CD4-positive, alpha-beta T cell treated with Interleukin-15 for 4 hours (primary cell): ENCODE measurements at places on chromosomes 1 and 21.

- DNase-seq: no peak
Observed at GRCh38 chr1:47231301-47232186, 481 bp downstream of the TAL1 start.

GRCh38 chr1:10916311-10916710 lies 96.1 kb upstream of the TARDBP start:
- no peak for DNase-seq

DNA sequence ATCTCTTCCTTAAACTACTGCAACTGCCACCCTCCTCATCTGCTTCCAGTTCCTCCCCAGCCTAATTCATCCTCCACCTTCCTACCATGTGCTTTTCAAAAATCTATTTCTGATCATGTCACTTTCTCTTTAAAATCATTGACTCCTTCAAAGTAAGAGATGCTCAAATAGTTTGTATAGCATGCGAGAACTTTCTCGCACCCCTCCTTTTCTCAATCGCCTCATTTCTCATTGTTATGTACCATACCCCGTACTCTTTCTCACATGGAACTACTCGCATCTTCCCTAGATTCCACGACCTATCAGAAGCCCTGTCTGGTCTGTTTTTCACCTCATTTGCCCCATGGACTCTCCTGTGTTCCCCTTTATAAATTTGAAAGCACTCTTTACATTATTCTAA lies 238.2 kb downstream of the NRIP1 start:
- DNase-seq: no peak

DNA sequence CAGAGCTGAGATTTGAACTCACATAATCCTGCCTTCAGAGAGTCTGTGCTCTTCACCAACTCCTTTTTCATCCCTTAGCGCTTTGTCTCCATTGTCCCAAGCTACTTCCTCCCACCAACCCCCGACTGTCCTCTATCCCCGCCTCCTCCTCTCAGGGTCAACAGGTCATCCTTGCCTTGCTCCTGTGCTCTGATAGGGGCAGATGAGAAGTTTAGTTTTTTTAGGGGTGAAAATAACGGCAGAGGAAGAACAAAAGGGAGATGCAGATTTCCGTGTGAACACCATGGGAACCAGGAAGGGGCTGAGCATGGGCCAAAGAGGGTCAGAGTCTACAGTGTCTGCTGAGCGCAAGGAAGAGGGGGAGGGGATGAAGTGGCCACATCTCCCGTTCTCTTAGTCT lies 31.9 kb downstream of the GLUL start:
- DNase-seq: no peak

GRCh38 chr1:191882870-191883269 lies 275.4 kb upstream of the RGS18 start:
- DNase-seq: no peak

DNA sequence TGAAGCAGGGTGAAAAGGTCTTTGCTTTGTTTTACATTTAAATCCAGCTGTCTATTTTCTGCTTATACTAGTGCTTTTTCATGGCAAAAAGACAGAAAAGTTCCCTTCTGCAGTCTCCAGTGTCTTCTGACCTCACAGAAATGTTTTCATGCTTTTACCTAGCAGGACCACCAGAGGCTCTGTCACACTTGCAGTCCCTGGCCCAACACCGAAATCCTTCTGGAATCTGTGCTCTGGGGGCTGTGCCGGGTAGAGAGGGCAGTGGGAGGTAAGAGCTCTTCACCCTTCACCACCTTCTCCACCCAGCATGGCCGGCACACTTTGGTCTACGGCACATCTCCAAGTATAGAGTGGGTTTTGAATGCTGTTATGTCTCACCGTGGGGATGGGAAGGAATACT lies 20.8 kb downstream of the GNAT2 start:
- DNase-seq: no peak

DNA sequence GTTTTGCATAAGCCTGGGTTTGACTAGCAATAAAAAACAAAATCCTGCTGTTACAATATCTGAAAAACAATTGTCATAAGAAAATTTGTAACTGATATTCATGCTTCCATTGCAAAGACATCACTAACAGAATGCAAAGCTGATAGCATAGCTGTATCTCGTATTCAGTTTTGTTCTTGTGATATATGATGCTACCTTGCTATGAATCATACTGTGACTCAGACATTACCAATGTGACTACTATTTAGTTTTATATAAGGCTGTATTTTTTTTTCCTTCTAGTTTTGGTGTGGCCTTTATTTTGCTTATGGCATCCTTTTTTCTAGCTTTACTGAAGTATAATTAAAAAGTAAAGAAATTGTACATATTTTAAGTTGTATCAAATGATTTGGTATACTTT lies 1381.8 kb downstream of the MRPL39 start:
- no peak for DNase-seq

- DNase-seq: no peak
Observed at GRCh38 chr21:41772351-41773080, 5.7 kb upstream of the RIPK4 start.

DNA sequence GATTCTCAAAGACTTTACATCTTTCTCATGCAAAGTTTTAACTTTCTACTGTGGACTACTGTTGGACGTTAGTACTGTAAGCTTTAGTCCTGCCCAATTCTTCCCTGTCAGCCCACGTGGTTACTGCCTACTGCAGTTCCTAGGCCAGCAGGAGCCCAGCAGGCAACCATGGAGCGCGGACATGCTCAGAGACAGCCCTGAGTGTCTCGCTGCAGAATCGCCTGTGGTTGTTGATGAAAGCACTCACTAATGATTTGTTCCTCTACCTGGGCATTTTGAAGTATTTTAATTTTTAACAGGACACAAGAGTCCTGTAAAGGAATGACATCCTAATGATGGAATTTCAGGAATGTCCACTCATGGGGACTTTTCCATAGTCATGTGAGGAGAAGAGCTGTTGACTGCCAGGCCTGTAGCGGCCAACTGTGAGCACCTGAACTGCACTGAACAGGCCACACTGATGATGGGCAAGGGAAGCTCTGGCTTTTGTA lies 44.1 kb downstream of the PGBD5 start:
- DNase-seq: no peak

DNA sequence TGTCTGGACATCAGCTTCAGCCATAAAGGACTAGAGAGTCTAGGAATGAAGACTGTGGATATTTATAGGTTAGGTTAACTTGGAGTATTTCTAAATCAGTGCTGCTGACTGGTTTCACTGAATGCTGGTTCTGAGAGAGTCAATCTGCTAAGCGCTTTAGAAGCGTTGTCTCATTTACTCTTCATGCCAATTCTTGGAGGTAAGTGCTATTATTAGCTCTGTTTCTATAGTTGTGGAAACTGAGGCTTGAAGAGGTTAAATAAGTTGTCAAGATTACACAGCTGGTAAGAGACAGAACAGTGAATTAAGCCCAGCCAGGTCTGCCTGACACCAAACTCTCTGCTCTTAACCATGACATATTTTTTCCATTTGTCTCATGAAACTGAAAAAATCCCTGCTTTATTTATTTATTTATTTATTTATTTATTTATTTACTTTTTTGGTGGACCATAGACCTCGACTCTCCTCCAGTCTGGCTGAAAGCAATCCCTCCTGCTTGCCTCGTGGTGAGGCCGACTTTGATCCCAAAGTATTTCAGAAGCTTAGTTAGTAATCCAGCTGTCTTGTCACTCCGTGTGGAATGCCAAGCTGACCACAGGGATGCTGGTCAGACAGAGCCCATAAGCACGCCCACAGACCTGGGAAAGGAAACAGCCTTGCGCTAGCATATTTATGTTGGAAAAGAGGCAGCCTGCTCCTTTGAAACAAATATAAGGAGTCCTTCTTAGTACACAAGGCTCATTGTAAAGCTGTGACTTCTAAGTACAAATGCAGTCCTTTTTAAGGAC lies 16.9 kb downstream of the NTMT2 start:
- no peak for DNase-seq

GRCh38 chr21:21163904-21164303 lies 165.7 kb downstream of the NCAM2 start:
- peak; percentile 19 for DNase-seq

- DNase-seq: no peak
Observed at GRCh38 chr1:110465038-110465813, 14.3 kb downstream of the PROK1 start.

DNA sequence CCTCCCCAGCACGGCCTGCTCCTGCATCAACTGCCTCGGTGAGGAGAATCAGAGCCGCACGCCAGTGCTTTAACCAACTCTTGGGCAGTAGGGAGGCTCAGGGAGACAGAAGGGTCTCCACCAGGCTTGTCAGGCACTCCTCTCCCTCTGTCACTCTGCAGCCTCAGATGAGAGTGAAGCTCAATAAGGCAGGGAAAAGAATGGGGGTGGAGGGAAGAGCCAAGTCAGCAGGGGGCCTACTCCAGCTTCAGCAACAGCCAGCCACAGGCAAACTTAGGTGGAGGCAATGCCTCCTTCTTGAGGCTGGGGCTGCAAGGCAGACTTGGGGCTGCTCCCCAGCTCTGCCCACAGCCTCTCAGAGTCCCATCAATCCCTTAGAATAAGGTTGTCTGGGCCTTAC lies 51.8 kb upstream of the A3GALT2 start:
- DNase-seq: no peak
